Right ventricle myocardium superior (tissue), 1 donor: ENCODE measurements at places on chromosomes 3 and 15.

DNA sequence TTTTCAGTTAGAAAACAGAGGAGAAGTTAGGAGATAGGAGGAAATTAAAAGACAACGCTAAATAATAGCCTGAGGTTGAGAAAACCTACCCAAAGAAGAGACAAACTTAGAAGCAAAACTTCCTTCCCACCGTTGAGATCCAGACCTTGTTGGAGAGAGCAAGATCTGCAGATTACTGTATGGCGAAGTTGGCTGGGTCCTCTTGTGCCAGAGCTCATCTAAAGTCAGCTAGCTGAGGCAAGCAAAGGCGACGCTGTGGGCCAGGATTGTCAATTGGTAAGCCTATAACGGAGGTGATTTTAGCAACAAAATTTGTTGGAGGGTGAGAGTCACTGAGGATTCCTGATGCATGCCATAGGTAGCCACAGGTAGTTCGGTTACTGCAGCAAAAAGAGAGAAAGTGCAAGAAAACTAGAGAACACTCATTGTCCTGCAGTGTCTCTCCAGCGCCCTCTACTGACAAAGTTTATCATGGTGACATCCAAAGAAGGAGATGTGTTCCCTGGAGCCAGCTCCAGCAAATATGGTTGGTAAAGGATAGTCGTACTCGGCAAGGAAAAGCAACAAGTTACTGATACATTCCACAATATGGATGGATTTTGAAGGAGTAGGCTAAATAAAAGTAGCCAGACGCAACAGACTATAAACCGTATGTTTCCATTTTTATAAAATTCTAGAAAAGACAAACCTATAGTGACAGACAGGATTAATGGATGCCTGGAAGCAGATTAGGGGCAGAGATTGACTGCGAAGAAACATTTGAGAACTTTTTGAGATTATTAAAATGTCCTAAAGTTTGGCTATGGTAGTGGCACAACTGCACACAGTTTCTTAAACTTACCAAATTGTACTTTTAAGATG lies 9.8 kb upstream of the OR5K4 start:
- no peak for DNase-seq

DNA sequence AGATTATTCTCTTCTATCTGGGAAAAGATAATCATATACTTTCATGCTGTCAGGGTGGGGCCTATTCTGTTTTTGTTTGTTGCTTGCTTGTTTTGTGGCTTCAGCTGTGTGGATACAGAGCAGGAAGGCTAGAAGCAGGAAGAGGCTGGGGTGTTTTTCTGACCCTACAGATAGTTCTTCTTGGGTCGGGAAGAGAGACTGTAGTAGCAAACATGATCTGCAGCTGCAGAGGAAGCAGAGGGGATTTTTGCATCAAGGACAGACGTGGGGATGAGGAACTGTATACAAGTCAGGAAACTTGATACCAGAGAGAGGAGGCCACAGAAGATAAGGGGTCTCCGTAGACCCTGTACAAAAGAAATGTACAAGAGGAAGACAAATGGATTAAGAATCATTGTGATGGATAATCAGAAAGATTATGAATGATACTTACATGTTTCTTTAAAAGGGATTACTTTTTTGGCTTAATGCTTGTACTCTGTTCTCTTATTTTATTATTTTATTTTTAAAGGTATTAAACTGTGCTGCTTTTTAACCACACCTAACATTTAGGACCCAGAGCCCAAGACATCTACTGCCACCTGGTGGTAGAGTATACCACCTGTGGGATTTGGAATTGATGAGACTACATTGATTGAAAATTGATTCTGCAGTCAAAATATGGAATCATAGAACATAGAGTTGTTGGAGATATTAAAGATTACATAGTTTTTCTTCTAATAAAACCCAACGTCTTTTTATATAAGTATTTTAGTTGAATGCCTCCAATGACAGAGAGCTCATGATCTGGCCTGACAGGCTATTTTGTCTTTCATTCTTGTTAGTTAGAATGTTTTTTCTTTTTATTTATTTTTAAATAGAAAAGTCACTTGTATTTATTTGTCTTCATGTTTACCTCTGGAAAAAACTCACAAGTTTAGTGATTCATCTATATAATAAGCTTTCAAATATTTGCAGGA lies 87.3 kb upstream of the ROPN1 start:
- DNase-seq, result no peak

DNA sequence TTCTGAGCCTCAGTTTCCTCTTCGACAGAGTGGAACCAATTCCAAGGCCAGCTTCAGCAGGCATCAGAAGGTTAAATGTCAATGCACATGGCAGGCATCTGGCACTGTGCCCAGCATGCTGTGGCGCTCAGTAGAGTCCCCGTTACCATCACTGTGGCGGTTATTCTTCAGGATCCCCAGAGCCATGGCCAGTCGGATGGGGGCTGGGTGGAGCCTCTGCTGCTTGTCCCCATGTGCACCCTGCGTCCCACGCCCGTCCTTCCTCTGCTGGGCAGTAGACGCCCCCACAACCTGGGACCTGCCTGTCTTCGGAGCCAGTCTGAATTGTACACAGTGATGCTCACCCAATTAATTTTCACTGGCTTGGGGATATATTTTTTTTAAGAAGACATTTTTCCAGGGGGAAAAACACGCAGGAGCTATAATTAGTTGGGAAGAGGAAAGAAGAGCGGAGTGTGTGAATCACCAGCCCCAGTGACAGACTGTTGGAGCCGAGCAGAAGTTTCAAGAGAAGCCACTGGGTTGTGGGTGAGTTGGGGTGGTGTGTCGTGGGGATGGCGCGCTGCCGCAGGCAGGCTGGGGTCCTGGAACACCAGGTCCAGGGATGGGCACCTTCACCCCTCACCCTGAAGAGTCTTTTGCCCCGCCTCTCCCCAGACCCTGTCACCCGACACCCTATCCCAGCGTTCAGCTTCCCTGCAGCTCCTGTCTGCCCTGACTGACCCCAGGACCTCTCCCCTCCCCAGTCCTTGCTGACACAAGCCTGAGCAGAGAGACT lies 26.8 kb upstream of the RPL29 start:
- DNase-seq, result peak; percentile 75

GRCh38 chr3:192444096-192444790 lies 283.1 kb downstream of the FGF12 start:
- DNase-seq, result peak; percentile 75

- DNase-seq, result no peak
Observed at GRCh38 chr3:29215948-29216347, 64.9 kb upstream of the RBMS3 start.

GRCh38 chr3:101381809-101382208 lies 61.4 kb upstream of the IMPG2 start:
- no peak for DNase-seq

DNA sequence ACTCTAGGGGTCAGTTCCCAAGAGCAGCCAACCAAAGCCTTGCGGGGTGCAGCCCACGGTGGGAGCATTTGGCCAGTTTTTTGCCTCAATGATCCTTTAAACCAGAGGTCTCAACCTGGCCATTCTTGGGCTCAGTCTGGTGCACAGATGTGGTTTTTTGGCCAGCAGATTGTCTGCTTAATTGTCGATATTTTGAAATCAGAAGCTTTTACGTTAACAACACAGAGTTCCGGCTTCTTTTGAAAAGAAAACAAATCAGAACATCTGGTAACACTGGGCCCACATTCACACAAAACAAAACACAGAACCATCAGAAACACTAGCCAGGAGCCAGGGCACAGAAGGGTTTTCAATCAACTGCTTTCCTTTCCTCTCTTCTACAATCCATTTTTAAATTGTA lies 127.7 kb downstream of the XXYLT1 start:
- DNase-seq, result no peak

DNA sequence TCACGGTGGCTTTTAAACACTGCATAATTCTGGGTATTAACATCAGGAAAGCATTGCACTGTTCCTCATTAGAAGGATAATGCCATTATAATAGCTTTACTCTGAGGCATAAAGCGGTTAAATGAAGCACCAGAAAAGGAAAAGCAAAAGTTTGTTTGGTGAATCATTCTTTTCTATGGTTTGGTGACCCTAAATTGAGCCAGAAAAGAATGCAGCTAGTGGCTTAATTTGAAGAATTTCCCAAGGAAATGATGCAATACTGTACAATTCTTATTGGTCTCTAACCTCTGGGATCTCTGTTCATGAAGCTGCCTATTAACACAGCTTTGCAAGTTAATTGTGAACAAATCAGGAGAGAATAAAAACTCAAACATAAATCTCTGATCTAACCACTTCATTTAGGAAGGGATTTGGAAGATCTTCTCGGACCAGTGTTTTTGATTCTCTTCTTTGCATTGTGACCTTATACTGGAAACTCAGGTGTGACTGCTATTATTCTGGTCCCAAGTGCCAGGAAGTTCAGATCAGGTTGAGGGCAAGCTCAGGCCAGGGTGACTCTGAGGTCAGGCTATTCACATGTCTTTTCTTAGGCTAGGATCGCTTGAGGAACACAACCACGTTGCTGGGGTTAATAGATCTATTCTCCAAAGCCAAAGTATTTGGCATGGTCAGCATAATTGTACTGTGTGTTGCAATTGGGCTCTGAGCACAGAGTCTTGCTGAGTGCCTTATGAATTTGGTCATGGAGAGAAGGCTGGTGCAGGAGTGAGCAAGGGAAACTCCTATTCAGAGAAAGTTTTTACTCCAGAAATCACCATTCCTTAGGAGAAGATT lies 11.3 kb upstream of the DLG1 start:
- DNase-seq, result no peak

- no peak for DNase-seq
Observed at GRCh38 chr3:117063930-117064329, 354.4 kb downstream of the TUSC7 start.

- no peak for DNase-seq
Observed at GRCh38 chr15:101411085-101411484, 78.4 kb downstream of the PCSK6 start.

DNA sequence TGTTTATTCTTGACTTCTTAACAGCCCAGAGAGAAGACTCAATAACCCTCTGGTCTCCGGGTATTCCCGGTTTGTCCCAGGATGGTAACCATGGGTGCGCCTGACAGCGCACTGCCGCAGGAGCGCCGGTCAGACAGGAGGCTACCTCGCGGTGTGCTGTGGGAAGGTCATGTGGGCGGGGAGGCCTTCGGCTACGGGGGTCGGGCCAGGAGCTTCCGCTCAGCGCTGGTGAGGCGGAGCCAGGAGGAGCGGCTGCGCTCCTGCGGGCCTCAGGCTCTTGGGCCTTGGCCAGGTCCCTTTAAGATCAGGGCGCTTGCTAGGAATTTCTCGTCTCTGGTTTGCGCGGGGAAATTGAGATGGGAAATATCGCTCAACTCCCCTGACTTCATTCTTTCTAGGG lies 182.3 kb upstream of the NDN start:
- DNase-seq, result peak; percentile 53

DNA sequence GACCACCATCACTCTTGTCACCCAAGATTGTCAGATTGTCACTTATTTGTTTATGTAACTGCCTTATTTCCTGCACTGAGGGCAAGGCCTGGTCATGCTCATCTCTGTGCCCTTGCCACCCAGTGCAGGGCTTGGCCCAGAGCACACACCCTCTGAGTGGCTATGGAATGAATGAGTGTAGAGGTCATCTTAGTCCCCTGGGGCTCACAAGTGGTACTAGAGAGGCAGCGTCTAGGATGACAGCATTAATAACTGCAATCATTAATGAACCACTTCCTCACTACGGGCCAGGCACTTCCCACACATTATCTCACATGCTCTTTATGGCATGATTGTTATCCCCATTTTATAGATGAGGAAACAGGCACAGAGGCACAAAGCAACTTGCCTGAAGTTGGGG lies 117.0 kb downstream of the SMAD6 start:
- no peak for DNase-seq

DNA sequence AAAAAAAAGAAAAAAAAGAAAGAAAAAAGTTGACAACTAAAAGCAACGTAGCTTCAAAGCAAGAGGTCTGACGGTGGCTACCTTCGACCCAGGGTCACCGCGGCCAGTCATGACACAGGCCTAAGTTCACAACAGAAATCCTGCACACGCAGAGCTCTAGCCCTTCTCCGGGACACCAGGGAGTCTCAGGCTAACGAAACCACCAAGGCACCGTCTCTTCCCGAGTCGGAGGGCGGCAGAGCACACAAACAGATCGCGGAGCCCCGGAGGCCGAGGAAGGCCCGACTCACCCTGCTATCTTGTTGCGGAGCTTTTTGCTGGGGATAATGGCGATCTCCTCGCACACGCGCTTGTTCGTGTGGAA lies 584 bp downstream of the RPS17 start:
- peak; percentile 44 for DNase-seq

GRCh38 chr3:55534876-55535275 lies 47.8 kb upstream of the WNT5A start:
- DNase-seq, result no peak
